Activated CD8-positive, alpha-beta memory T cell treated with anti-CD3 and anti-CD28 coated beads for 1 hour (primary cell): ENCODE measurements at places on chromosomes 2 and 18.

- DNase-seq: no peak
These were observed 57.8 kb downstream of the TGOLN2 start for GRCh38 chr2:85269959-85270358.

DNA sequence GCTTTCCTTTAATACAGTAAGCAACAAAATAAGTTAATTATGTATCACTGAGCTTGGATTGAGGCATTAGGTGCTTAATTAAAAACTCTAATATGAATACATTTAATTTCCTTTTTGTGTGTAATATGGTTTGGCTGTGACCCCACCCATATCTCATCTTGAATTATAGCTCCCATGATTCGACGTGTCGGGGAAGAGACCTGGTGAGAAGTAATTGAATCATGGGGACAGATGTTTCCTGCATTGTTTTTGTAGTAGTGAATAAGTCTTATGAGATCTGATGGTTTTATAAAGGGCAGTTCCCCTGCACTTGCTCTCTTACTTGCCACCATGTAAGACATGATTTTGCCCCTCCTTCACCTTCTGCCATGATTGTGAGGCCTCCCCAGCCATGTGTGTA lies 325.4 kb upstream of the CDH7 start:
- DNase-seq: no peak

- DNase-seq: no peak
These were observed 51.2 kb downstream of the LIMS1 start for GRCh38 chr2:108585436-108585835.

GRCh38 chr18:463827-464541 lies 36.5 kb downstream of the COLEC12 start:
- no peak for DNase-seq

DNA sequence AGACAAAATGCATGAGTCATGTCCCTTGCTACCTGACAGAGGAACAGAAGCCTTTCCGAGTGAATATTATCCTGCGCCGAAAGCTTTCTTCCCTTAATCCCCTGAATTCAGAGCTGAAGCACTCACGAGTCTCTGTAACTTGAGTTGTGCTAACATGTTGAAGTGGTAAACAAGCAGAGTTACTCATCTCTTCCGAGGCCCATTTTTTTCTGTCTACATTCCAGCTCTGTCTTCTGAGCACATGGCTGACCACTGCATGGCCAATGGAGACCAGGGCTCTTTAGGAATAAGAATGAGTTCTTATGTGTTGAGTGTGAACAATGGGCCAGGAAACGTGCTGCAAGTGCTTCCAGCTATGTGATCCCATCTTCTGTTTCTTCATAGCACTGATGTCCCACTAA lies 73.1 kb upstream of the PID1 start:
- DNase-seq: no peak
